Common myeloid progenitor, CD34-positive (primary cell): ENCODE measurements at places on chromosomes 13 and 19.

GRCh38 chr13:106987427-106987785 lies 419.5 kb upstream of the ARGLU1 start:
- no peak for DNase-seq

- DNase-seq = no peak
These were observed 60.8 kb downstream of the CEBPG start for GRCh38 chr19:33434069-33434885.

- DNase-seq = no peak
These were observed 7.2 kb upstream of the RHPN2 start for GRCh38 chr19:33071887-33072286.

DNA sequence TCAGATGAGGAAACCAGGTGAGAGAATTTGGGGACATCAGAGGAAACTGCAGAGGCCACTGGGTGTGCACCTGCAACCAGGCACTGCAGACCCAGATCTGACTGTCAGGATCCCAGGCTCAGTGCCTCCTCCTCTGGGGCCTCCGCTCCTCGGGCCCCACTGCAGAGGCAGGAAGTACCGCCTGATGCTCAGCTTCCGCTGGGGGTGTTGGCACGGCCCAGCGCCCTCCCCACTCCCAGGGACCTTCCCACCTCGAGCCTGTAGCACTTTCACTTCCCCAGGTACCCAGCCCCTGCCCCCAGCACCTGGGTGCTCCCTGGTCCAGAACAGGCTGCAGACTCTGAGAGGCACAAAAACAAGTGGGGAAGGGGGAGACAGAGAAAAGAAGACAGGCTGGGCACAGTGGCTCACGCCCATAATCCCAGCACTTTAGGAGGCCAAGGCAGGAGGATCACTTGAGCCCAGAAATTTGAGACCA lies 1.4 kb upstream of the CD37 start:
- DNase-seq = peak; percentile 62

- DNase-seq = no peak
These were observed 210.9 kb downstream of the NALCN start for GRCh38 chr13:101205408-101205807.

DNA sequence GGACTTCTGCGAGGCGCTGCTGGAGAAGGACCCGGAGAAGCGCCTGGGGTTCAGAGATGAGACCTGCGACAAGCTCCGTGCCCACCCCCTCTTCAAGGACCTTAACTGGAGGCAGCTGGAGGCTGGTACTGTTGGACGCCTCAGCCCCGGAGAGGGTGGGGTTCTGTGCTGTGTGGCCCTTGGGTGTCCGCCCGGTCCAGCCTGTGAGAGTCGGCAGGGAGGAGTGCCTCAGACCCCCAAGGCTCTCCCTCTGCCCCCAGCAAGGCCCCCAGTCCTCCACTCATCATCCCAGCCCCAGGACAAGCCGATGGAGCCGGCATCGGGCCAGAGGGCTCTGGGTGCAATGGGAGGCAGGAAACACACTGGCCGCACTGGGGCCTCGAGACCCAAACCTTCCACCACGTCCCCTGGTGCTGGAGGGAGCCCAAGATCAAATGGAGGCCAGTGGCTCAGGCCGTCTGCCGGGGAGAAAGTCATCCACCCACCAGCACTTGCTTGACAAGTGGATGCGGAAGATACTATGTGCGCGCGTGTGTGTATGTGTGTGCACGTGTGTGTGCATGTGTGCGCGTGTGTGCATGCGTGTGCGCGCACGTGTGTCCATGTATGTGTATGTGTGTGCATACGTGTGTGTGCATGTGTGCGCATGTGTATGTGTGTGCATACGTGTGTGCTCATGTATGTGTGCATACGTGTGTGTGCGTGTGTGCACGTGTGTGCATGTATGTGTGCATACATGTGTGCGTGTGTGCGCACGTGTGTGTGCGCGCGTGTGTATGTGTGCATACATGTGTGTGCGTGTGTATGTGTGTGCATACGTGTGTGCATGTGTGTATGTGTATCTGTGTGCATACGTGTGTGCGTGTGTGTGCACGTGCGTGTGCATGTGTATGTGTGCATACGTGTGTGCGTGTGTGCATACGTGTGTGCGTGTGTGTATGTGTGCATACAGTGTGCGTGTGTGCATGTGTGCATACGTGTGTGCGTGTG lies 25.8 kb upstream of the TMEM255B start:
- DNase-seq = no peak

- DNase-seq = peak; percentile 95
These were observed at the start of gene FLT3 for GRCh38 chr13:28100150-28101121. FLT3 (minus strand) TSS chr13:28100576; CDS start chr13:28100510, 66 bp downstream.

GRCh38 chr13:73082895-73083294 lies 24.1 kb downstream of the KLF5 start:
- DNase-seq = no peak

DNA sequence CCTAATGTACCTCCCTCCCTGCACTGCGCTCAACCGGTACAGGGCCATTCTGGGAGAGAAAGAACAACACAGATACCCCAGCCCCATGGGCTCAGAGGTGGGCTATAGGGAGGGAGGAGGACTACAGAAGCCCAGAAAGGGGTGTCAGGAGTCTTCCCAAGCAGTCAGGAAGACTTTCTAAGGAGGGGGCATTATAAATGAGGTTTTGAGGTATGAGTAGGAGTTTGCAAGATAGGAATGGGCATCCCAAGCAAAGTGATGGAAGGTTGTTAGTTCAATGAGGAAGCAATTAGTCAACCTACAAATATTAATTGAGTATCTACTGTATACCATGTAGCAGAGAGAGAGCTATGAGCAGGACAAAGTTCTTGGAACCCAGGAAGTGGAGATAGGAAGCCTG lies 6.3 kb upstream of the B3GNT3 start:
- DNase-seq = no peak

DNA sequence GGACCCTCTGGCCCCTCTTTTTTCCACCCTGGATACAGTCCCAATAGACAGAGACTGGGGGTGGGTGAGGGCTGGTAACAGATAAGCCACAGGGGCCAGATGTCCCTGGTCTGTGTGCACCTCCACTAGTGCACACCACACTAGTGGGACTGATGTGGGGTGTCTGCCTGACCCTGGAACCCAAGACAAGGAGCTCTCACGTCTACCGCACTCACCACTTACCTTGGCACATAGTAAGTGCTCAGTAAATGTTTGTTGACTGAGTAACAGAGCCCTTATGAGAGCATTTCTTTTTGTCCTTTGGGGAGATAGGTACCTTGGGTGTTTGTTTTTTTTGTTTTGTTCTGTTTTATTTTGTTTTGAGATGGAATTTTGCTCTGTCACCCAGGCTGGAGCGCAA lies 23.1 kb upstream of the ZNF414 start:
- DNase-seq = no peak

GRCh38 chr13:51637852-51638215 lies 53.6 kb downstream of the WDFY2 start:
- no peak for DNase-seq

GRCh38 chr13:100836711-100837110 lies 162.1 kb upstream of the TMTC4 start:
- DNase-seq = no peak

- DNase-seq = peak; percentile 58
These were observed 99.7 kb upstream of the MIR17HG start for GRCh38 chr13:91247768-91248167.

DNA sequence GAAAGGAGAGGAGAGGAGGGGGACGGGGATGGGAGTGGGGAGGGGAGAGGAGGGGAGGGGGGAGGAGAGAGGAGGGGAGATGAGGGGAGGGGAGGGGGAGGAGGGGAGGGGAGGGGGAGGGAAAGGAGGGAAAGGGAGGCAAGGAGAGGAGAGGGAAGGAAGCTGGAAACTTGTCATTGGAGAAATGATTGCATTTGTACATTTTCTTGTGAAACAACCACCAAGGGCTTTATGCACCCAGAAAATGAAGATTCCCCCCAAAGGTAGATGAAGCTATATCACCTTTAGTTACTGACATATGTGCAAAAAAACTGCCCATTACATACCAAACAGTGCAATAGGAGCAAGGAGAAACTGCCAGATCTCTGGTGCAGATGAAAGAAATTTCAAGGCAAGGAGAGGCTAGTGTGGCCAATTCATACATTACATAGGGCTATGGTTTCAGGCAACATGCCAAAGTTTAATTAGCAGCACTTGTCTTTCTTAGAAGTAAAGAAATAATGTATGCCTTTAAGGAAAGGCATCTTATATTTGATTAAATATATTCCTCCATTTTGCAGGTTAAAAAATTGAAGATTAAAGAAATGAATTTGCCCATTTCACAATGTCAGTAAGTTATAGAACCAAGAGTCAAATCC lies 49.5 kb upstream of the STK24 start:
- DNase-seq = peak; percentile 25

DNA sequence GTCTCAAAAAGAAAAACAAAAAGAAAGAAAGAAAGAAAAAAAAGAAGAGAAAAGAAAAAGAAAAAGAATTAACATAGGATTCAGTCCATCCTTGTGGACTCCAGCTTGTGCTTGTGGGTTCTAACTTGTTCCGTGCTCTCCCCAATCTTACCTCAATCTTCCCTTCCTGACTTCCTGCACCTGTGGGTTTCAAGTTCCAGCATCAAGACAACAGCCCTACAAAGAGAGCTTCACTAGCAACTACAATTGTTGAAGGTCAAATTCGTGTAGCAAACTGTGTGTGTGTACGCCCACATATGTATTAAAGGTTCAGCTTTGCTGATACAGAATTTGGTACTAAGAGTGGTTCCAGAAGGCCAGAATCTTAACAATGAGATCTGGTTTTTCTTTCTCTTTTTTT lies 25.3 kb downstream of the FXYD5 start:
- no peak for DNase-seq

GRCh38 chr13:106220211-106220610 lies 315.3 kb downstream of the EFNB2 start:
- DNase-seq = no peak

- no peak for DNase-seq
These were observed 285.5 kb downstream of the UQCRFS1 start for GRCh38 chr19:28927456-28927855.
